T-cell (primary cell): ENCODE measurements at places on chromosomes 2 and 18.

DNA sequence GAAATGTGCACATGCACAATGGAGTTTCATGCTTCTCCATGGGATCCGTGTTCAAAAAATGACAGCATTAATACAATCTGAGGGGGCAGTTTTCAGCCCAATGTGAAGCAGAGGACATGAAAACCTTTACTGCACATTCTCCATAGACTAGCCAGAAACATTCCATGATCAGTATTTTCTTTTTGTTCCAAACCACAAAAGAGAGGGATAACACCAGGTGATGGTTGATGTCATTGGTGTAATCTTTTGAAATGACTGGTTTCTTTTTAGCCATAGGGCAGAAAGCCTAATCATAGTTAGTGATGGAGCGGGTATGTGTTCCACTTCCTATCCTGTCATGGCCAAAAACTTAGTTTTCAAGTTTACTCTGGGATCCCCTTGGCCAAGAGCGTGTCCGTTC is 1.8 kb upstream of the KYNU start:
- no peak for DNase-seq

DNA sequence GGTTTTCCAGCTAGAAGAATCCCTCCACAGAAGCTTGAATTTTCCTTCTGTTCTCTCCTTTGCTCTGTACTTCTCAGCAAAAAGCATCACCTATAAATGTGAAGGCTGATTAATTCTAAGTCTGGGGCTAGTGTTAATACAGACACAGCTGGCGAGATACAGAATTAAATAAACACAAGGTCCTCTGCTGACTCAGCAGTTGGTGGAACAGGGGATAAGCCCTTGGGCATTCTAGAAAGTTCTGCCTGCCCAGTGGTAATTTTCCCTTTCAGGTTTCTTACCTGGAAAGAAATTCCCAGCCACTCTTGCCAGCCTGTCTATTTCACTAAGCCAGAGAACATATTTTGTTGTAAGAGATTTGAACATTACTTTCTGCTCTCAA is 175.3 kb upstream of the MSH6 start:
- no peak for DNase-seq

DNA sequence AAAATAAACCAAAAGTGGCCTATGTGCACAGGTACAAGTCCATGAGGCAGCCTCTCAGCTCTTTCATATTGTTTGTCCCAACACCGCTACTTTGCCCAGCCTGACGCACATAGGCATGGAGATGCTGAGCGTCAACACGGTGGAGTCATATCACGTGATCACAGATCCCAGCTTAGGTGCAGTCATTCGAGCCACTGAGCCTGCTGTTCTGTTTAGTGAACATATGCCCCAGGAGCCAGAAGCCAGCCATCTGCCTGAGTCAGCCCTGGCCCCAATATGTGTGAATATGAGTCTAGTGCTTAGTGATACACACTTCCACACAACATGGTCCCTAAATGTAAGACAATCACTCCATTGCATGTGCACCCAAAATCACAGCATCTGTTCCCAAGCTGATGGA is 88.2 kb upstream of the LCLAT1 start:
- DNase-seq, result no peak

DNA sequence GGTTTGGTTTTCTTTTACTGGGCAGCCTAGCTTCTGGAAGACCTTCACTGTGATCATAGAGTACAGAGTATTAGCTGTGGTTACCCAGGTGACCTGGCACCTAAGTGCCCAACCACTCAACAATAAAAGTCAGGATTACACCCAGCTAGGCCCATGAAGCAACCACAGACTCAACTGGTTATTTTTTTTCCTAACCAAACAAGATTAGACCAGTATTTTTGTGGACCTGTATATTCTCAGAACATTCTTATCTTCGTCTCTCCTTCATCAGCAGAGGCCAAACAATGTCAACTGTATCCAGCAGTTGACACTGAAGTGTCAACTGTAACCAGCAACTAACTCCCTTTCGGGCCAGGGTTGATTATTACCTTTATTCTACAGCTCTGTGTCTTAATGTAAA is 289.2 kb upstream of the SLC39A10 start:
- no peak for DNase-seq

DNA sequence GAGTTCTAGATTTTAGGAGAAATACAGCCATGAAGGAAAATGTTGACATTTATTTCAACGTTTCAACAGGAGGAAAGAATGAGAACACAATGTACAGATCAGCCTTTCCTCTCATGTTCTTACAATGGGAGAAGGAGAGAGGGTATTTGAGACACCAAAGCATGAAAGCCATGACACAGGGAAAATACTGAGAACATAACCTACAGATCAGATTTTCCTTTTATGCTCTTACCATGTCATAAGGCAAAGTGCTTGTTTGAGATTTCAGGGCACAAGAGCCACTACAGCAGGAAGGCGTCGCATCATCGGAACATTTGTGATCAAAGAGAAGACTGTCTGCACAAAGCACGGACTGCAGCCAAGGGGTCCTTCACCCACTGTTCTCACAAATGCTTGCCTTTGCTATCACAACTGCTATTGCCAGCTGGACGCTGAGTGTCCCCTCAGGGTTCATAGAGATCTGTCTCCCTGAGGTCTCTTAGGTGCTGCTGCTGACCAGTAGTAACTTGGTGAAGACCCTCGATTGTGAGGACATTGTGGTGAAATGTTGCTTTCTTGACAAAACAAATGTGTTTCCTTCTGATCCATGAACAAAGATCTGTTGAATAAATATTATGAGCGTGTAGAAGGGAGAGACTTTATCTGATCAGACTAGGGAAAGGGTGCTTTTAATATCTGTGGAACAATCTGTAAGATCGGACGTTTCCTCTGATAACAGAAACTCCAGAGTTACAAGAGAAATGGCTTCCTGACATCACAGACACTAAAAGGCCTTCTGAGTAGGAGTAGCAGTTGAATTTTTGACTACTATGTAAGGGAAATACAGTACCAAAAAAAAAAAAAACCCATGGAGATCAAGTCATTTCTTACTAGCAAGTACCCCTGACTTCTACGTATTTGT is 6.4 kb upstream of the IL1RL1 start:
- DNase-seq, result no peak
